Fibroblast of the conjunctiva (primary cell): ENCODE measurements at places on chromosomes 4 and X.

DNA sequence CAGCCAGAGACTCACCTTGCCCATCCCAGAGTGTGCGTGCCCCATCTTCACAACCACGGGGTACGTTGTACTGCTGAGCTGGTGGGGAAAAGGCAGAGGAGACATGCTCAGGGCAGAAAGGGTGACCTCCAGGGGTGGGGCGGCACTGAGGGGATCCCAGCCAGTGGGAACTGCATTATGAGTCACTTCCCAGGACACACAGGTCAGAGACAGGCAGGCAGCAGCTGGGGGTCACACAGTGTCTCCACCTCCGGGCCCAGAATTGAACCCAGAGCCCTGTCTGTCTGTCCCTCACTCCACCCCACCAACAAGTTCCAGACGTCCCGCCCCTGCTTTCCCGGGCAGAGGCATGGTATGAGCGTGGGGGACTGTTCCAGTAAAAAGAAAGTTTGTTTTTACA lies 4.8 kb upstream of the TIMP1 start:
- DNase-seq = no peak

- DNase-seq = no peak
These were observed 41.9 kb downstream of the HELQ start for GRCh38 chr4:83413676-83414075.

GRCh38 chr4:69999420-69999819 lies 3.7 kb downstream of the STATH start:
- no peak for DNase-seq

DNA sequence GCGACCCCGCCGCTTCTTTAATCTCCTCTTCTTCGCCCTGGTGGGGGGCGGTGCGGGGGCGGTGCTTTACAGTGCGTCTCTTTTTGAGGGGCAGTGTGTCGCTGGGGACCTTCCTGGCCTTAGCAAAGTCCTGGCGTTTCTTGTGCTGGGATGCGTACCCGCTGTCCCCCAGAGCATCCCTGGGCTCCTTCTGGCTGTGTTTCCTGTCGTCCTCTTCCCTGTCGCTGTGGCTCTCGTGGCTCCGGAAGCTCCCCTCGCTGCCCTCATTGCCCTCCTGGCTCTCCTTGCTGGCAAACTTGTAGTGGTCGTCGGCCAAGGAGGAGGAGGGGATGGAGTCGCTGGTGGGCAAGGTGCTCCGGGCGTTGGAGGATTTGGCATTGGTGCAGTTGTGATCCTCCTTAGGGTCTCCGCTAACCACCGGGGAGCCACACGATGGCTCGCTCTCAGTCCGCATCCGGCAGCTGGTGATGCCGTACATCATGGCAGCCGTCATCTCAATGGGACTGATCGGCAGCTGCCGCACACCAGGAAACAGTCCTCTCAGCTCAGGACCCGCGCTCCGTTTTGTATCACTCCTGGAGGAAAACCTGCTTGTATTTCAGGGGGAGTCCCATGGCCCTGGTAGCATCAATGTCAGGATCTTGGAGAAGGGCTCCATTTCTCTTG lies 30.4 kb upstream of the TMSB15A start:
- no peak for DNase-seq

DNA sequence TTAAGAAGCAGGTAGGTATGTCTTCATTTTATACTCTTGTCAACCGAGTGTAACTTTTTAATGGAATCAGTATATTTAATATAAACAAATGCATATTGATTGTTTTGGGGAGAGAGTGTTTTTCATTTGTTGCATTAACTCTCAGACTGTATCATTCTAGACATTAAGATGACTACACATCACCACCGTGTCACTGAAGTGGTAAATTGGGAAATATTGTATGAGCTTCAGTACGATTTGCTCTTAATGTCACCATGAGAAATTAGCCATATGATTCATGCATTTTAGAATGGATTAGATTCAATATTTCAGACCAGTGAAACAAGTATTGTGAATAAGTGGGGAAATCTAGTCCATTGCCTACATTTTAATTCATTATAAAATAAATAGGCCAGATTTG lies 9.7 kb upstream of the MFAP3L start:
- no peak for DNase-seq

GRCh38 chr4:54877006-54877405 lies 219.2 kb downstream of the KIT start:
- DNase-seq = no peak

GRCh38 chr4:6097581-6097980 lies 79.3 kb upstream of the C4orf50 start:
- no peak for DNase-seq

- no peak for DNase-seq
These were observed 109.7 kb downstream of the SNCA start for GRCh38 chr4:89727238-89727637.

GRCh38 chr4:16192057-16192456 lies 34.2 kb downstream of the TAPT1 start:
- no peak for DNase-seq

- no peak for DNase-seq
These were observed 13.1 kb upstream of the IDS start for GRCh38 chrX:149518236-149518635.

GRCh38 chr4:25811374-25811690 lies 51.5 kb downstream of the SEL1L3 start:
- no peak for DNase-seq

GRCh38 chr4:108458681-108459080 lies 161.7 kb upstream of the RPL34 start:
- DNase-seq = no peak

- DNase-seq = no peak
These were observed 1.9 kb downstream of the ADGRA3 start for GRCh38 chr4:22514001-22514400.

- no peak for DNase-seq
These were observed 128.3 kb downstream of the TSPAN5 start for GRCh38 chr4:98529970-98530569.

DNA sequence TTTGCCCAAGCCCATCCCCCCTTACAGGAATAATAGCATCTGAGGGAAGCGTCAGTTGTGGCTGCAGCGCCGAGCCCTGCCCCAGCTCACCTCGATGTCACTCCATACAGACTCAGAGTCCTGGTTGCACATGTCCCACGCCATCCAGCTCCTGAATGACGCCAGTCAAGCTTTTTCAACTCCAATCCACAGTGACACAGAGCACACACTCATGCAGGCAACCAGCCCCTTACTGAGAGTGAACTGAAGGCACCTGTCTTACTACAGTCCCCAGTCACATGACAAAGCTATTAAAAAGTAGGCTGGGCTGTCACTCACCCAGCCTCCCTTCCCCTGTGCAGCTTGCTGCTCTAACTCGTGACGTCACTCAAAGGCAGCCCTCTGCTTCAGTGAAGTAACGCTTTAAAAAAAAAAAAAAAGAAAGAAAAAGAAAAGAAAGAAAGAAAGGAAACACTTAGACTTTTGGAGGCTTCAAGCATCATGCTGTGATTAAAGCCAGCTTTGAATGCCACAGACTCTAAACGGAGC lies at the start of gene PPARGC1A:
Gene PPARGC1A, minus strand, starts transcription at position 234 of the 528 bp plus-strand sequence. Its CDS starts 90 bp downstream, at position 144.
- DNase-seq = peak; percentile 53

DNA sequence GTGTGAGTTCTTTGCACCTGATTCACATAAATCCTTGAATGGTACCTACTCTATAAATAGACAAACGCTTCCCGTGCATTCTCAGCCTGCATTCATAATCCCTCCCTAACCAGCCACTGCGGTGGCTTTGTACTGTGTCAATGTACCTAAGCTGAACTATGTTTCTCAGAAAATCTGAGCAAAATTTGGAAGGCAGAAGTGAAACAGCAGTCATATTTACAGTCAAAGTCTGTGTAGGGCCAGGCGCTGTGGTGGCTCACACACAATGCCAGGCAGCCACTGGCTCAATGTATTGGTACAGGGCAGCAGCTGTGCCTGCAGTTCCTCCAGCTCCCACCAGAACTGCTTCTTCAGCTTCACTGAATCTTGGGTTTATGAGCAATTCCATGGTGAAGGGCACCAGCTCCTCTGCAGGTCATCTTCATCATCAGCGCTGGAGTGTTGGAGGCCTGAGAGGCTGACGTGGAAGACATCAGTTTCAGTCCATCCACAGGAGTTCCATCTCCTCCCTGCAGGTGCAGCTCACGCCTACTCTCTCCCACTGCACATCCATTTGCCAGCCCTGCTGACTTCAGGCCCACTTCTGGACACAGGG lies 32.3 kb upstream of the IRF2 start:
- DNase-seq = no peak

DNA sequence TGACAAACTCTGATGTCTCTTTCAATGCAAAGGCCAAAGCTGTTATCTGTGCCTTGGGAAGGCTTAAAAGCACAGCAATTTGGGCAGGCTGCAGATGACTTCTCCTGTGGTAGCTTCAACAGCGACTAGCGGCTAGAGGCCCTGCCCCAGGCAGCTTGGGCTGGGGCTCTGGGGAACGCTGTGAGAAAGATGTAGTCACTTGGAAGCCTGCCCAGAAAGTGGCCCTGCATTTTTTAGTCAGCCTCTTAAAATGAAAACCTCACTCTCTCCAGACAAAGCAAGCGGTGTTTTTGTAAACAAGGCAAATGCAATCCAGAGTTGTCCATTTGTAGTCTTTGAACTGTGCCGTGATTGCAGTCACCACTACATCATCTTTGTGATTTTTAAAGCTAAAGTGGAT lies 27.5 kb downstream of the PCYT1B start:
- peak; percentile 43 for DNase-seq

DNA sequence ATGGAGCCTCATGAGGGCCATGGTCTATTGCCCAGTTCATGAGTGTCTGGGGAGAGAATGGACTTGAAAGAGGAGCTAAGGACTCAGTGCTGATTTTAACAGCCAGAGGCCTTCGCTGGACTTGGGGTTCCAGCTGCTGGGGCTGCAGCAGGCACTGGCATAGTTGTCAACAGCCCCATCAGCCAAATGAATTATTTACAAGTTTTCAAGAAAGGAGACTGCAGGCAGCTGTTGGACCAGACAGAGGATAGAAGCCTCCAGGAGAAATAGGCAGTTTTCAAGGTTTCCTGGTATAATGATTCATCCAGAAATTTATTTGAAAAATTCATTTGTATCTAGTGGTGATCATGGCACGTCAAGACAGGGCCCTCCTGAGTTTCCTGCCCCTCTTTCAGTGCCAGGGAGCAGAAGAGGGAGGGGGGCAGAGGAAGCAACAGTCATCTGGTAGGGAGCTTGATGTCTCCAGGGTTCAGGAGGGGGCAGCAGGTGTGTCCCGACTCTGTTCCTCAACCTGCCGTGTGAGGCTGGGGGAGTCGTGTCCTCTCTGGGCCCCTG lies 63.1 kb upstream of the GPR78 start:
- no peak for DNase-seq

DNA sequence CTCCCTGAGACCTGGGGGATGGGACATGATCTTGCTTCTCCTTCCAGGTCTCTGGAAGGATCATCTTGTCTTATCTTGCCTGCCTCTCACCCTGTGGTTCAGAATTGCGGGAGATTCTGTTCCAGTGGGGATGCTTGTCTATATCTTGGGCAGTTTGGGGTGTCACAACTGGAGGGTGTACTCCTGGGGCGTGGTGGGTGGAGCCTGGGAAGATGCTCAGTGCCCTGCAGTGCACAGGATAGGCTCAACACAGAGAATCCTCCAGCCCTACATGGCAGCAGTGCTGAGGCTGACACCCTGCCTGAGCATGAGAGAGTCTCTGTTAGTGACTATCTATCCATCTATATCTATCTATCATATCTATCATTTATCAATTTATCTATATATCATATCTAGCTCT lies 7.7 kb downstream of the P2RY8 start:
- DNase-seq = no peak

DNA sequence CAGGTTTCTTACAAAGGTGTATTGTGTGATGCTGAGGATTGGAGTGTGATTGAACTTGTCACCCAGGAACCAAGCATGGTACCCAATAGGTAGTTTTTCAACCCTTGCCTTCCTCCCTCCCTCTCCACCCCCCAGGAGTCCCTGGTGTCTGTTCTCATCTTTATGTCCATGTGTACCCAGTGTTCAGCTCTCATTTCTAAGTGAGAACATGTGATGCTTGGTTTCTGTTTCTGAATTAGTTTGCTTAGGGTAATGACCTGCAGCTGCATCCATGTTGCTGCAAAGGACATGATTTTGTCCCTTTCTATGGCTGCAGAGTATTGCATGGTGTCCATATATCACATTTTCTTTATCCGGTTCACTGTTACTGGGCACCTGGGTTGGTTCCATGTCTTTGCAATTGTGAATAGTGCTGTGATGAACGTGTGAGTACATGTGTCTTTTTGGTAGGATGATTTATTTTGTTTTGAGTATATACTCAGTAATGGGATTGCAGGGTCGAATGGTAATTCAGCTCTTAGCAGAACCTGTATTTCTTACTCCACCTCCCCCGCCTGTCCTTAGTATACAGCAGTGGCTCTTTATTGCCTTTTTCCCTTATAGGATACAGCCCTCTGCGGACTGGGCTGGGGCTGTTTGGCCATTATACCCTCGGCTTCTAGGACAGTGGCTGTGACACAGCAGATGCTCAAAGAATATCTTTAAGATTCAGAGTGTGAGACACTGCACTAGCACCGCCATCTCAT lies 145.4 kb downstream of the PTTG2 start:
- DNase-seq = no peak

DNA sequence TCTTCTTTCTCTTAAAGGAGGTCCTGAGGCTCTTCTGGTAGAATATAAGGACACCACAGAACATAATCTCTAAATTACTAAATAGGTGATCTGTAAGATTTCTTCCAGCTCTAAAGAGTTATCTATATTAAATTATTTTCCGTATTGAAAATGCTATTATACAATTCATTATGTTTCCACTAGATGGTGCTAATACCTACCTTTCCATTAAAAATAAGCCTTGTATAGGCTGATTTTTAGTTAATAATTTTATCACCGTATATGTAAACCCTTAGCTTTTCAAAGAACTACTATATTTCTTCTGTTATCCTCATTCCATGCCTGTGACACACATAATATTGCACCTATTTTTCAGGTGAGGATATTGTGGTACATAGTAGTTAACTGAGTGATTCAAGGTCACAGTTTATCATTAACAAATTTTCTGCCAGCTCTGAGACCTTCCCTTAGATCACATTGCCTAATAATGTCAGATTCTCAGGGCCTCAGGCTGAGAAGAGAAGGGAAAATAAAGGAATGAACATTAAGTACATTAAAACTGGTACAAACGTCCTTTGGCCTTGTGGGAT lies 138.8 kb downstream of the TEX11 start:
- no peak for DNase-seq

GRCh38 chr4:925171-925570 lies 6.9 kb downstream of the GAK start:
- DNase-seq = no peak

GRCh38 chr4:137421796-137422195 lies 110.5 kb downstream of the PCDH18 start:
- DNase-seq = no peak

DNA sequence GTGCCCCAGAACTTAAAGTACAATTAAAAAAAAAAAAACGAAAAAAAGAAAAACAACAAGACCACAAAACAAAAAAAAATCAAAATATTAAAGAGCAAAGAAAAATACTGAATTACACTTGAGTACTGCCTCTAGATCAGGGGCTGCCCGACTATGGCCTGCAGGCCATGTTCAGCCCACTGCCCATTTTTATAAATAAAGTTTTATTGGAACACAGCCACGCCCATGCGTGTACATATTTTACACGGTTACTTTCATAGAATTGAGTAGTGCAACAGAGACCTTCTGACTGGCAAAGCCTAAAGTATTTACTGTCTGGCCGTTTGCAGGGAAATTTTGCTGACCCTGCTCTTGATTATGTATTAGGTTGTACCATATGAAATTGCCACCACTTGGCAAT lies 130.5 kb downstream of the ATXN3L start:
- DNase-seq = no peak

GRCh38 chr4:189858435-189858834 lies 82.2 kb upstream of the FRG1 start:
- DNase-seq = no peak
